T-helper 22 cell (primary cell): ENCODE measurements at places on chromosomes 1 and 21.
A peak's percentile ranks its signal among the peaks of the same experiment; 100 is the strongest.

GRCh38 chr1:229693129-229693900, 67.3 kb downstream of the URB2 start:
- DNase-seq: no peak

- no peak for DNase-seq
These were observed 6.6 kb downstream of the KLHDC8A start for GRCh38 chr1:205350124-205350523.

DNA sequence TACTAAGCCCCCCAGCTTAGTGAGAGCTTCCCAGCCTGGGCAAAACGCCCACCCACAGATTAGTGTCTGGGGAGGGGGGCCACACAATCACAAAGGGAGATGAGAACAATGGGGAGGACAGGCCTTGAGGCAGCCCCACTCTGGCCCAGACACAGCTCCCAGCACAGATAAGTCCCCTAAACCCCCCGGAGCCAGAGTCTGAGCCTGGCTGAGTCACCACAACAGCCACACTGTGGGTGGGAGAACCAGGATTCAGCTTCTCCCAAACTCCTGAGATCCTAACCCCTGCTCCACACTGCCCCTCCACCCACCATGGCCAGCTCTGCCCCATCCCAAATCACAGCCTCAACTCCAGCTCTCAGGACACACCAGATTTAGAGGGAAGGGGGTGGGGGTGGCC, 4.2 kb downstream of the NECTIN4 start:
- no peak for DNase-seq

DNA sequence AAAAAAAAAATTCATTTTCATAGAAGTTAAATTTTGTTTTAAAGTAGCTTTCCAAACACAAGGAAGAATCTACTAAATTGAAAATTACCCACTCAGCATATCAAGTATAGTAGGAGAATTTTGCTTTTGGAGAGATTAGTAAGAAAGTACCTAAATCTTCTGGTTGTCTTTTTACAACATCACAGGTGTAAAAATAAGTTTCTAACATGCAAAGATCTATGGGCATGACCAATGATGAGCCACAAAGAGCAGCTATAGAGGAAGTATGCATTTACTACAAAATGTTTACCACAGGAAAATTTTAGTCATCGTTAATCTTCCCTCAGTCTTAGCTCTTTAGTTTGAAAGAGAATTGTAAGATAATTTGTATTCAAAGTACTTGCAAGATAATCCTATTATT, 28.1 kb downstream of the ANGPTL3 start:
- DNase-seq: no peak

DNA sequence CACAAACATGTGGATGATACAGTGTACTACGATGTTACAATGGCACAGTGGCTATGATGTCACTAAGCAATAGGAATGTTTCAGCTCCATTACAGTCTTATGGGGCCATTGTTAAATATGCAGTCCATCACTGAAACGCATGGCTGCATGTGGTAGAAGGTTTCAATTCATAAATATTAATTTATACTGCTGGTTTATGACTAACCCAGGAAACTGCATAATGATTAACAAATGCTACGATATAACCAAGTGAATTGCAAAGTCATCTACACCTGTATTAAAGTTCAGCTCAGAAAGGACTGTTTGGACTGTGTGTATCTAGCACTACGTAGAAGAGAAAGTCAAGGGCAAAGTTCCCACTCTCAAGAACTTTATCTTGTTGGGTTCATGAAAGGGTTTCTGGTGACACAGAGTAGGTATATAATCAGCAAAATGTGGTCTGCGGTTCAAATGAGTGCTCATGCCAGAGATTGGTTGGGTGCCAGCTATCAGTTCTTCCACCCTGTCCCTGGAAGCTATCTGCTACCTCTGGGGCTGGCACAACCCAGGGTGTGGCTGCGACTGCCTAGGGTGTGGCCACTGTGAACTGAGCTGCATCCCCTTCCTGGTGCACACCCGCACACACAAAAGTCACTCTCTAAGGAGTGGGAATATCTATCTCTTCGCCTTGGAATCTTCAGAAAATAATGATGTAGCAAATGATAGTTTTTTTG, 14.8 kb downstream of the MGST3 start:
- peak; percentile 21 for DNase-seq

- no peak for DNase-seq
These were observed 121.2 kb downstream of the UBR4 start for GRCh38 chr1:19088717-19089442.

GRCh38 chr1:186605762-186606350, 74.4 kb downstream of the PTGS2 start:
- no peak for DNase-seq

DNA sequence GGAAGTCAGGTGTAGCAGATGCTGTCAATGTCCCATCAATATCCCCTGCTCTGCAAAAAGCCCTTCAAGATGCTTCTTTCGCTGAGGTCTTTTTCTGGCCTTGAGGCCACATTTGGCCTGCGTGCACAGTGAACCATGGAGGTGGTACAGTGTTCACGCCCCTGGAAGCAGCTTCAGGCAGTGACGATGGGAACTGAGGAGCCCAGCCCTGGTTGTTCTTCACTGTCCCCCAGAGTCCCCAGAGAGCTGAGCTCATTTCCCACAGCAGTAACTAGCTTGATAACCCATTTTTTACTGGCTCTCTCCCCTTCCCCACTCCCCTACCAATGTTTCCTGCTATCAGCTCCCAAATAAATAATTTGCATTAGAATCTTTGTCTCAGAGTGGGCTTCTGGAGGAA, 76.5 kb downstream of the OLIG1 start:
- no peak for DNase-seq

GRCh38 chr1:102103646-102104045, 106.9 kb upstream of the OLFM3 start:
- no peak for DNase-seq

DNA sequence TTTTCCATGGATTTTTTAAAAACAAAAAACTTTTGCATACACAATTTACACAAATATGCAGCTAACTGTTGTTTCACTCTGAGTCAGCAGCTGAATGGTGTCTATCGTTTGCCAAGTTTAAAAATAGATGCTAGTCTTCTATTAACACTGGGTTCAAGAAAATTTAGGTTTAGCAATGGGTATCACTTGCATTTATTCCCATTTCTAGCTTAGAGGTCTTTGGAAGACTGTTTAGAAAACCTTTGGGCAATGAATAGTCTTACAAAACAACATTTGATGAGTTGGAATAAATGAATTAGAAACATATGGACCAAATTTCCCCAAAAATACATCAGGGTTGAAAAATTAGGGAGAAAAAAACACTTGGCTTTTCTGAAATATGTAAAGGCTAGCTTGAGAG, 165.8 kb downstream of the LYPLAL1 start:
- no peak for DNase-seq

GRCh38 chr1:57986432-57986831, 560.1 kb downstream of the OMA1 start:
- no peak for DNase-seq

GRCh38 chr21:15219894-15220293, 155.1 kb upstream of the NRIP1 start:
- no peak for DNase-seq

DNA sequence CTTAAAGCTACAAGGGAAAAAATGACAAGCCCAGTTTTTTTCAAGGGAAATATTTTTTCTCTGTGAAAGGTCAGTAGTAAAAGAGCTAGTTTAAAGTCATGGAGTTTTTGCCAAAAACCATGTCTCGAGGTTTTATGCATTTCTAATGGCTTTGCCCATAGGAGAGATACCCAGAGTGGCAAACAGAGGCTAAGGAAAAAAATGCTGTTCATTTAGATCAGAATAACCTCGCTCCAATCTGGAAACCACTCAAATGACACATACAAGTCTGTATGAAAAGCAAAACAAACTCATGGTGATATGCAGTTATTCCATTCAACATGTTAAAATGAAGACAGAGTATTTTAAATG, 36.9 kb upstream of the EDEM3 start:
- DNase-seq: no peak

DNA sequence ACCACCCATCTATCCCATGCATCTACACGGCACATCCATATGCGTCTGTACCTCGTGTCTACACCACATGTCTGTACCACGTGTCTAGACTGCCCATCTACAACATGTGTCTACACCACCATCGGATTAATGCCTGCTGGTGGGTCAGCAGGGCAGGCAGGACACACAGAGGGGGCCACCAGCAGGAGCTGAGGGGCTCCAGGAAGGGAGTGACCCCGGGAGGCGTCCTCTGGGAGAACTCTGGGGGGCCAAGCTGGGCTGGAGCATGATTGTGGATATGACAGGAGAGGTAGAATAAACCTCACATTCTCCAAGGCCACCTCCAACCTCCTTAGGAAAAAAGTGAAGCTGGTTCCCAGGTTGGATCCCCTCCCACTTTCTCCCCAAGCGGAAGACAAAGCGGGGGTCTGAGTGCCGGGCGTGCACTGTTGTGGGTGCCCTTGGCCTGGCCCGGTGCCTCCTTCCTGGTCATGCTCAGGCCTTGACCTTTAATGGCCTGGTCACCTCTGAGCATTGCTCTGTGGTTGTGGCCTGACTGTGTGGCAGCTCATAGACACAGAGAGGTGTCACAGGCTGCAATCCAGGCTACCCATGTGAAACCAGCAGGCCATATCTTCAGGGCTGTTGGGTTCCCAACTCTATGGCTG, 881 bp upstream of the ACTRT2 start:
- DNase-seq: no peak

DNA sequence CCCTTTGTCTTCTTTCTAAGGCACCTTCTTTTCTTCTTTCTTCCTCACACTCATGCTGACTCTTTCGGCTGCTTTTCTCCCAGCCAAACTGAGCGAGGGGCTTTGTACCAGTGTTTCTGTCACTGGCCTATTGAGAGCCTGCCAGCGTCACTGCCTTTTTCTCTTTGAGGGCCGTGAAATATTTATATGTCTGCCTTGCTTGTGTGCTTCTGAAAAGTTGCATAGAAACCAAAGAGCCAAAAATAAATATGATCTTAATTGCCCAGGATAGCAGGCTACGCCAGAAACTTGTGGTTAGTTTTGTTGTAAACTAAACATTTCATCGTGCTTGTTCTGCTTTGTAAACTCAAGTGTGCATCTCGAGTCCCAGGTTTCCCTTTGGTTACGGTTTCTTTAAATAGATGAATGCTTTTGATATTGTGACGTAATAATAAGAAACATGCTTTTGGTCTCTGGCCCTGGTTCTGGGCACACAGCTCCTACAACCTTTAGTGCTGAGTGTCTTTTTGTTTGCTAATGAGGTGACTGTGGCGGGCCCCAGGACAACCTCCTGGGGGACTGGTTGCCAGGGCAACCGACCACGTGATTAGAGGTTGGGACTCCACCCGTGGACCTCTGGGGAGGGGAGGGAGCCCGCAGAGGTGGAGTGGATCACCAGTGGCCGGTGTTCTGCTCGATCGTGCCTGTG, 10.8 kb downstream of the SLC37A1 start:
- DNase-seq: no peak

DNA sequence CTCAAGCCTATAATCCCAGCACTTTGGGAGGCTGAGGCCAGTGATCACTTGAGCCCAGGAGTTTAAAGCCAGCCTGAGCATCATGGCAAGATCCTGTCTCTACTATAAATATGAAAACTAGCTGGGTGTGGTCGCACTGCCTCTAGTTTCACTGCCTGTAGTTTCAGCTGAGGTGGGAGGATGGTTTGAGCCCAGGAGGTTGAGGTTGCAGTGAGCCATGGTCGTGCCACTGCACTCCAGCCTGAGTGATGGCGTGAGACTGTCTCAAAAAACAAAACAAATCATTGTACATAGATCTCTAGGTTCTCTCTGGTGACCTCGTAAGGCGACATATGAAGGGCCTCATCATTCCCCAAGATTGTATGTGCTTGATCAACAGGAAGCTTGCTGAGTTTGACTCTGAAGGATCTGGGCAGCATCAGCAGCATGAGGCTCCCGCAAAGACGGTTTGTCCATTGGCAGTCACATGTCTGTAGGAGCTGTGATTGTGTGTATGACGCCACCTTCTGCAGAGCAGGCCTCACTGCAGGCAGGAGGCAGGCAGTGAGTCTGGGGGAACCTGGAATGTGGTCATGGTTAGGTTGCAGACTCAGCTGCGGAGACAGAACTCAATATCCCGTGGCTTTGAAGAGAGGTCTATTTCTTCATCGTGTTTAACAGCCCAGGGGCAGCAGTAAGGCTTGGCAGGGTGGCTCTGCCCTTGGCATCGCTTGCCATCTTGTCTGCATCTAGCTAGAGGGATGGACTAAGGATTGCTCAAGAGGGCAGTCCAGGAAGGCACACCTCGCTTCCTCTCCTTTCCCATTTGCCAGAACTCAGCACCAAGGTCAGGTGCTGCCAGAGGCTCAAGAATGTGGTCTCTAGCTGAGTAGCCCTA, 14.0 kb downstream of the ATP5PO start:
- DNase-seq: no peak

- DNase-seq: no peak
These were observed 11.5 kb upstream of the LRRC47 start for GRCh38 chr1:3807769-3808168.
